ENCODE measurements at places on chromosomes 12 and 14.

DNA sequence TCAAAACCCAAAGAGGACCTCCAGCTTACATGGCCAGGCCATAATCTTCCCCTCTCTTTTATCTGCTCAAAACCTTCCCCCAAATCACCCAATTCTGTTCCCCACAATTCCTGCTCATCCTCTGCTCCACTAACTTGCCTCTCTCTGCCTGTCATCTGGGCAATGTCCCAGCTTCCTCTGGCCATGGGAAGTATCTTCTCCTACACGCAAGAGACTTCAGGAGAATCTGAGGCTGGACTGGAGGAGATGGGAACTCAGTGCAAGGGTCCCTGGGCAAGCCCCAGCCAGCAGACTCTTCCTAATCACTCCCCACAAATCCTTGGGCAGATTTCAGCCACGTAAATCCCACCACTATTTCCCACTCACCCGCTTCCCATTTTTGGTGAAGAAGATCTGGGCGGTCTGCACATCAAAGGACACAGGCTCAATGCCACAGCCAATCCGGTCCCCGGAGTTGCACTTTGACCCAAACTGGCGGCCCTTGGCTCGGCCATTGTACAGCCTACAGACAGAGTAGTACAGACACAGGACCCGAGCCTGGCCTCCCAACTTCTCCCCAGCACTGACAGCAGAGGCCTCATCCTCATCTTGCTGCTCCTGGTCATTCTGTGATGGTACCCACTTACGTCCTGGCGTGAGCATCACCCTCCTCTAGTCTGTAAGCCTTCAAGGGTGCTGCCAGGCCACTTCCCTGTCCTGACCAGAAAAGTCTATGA lies 4.7 kb downstream of the SPRYD3 start:
- no peak for DNase-seq

DNA sequence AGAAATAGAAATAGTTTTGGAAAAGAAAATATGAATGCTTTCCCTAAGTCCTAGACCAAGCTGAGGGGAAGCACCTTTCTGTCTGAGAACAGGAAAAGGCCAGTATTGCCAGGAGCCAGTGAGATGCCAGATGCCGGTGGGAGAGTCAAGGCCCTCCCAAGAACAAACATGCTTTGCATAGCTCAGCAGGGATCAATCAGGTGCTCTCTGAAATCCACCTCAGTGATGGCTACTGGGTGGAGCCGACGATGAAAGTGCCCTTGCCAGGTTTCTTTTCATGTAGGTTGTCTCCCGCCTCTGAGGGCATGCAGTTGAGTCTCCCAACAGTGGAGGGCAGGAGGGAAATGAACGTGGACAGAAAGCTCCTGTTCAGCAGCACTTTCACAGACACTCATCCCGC lies 28.3 kb downstream of the DEGS2 start:
- DNase-seq: no peak

- DNase-seq: no peak
These were observed 57.7 kb downstream of the ETNK1 start for GRCh38 chr12:22682663-22683062.

- DNase-seq: no peak
These were observed 15.7 kb upstream of the FAM222A start for GRCh38 chr12:109697877-109698468.

DNA sequence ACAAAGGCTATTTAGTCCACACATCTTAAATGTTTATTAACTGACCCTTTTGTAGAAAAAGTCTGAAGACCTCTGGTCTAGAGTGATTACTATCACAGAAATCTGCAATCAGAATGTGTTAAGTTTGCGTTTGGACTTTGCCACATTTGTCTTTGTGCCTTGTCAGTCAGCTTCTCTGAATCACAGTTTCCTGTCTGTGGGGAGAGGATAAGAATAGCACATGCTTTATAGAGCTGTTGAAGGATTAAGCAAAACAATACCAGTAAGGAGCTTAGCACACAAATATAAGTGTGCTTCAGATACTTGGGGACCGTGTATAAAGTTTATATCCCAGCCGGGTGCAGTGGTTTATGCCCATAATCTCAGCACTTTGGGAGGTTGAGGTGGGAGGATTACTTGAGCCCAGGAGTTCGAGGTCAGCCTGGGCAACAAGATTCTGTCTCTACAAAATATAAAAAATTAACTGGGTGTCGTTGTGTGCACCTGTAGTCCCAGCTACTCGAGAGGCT lies 63.0 kb upstream of the BTG1 start:
- DNase-seq: no peak

DNA sequence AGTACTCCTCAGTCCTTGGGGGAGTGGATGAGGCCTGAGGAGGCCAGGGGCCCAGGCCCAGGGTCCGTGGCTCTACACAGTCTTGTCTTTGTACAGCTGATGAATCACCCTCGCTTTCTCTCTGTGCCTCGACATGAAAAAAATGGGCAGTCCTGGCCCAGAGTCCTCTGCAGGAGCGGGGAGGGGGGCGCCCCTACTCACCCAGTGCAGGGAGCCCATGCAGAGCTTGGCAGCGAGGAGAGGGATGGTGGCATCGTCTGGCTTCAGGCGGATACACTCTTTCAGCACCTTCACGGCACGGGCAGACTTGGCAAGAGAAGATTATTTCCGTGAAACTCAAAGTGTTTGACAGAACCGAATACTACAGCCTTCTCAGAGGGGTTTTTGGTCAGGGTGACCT lies 159.3 kb downstream of the TTC7B start:
- no peak for DNase-seq

All from NCI-H1930 (cell line).